ENCODE measurements at places on chromosomes 11 and 22. TPM values are rescaled to one million over a fixed set of nuclear protein-coding genes. Genes with fewer than 3 reads are reported as not detected.

Gene CDC42EP1
- total RNA-seq = 35.1 TPM

DNA sequence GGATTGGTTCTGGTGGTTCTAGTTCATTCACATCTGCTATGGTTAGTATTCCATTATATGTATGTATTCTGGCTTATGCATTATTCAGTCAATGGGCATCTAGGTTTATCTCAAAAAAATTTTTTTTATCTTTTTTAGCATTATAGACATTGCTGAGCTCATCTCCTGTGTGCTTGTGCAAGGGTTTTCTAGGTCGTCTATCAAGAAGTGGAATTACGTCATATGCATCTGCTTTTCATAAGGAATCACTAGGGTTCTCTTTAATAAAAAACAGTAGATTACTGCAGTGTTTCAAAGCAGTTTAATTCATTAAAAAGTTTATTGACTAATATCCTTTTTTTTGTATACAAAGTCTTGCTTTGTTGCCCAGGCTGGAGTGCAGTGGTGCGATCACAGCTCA, 21.3 kb downstream of the TBC1D22A start:
- ATAC-seq = no peak

GRCh38 chr11:13694115-13694514, 25.6 kb downstream of the FAR1 start:
- ATAC-seq = no peak

- ATAC-seq = no peak
Observed at GRCh38 chr11:1852271-1852876, 510 bp upstream of the LSP1 start.

DNA sequence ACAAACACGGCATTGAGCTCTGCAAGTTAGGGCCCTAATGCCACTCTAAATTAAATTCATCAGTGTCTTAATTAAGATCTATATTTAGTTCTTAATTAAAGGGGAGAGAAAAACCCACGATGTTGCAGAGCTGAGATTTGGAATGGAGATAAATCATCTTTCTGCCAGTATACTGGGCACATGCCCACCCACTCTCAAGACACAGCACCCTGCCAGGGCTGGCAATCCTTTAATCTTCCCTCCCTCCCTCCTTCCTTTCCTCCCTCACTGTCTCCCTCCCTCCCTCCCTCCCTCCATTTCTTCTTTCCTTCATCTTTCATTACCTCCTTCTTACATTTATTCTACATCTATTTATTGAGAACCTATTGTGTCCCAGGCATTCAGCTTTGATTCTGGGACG, 194.8 kb downstream of the BUD13 start:
- ATAC-seq = no peak

DNA sequence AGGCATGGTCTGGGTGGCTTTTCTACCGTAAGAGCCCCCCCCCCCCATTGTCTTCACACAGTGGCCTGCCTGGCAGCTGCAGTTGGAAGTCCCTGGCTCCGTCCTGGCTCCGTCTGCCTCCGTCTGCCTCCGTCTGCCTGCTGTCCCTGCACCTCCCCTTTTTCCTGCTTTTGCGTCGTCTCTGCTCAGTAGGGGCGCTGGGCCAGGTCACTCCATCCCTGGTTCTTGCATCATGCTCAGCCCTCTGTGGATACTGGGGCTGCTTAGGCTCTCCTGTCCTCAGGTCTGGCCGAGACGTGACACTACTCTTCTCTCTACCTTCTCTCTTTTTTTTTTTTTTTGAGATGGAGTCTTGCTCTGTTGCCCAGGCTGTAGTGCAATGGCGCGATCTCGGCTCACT, 27.8 kb downstream of the AP2A2 start:
- ATAC-seq = no peak

- no peak for ATAC-seq
Observed at GRCh38 chr22:39819429-39819828, 74.1 kb downstream of the ENTHD1 start.

All from gastroesophageal sphincter (tissue), 4 donors.